SJSA1 (cell line): ENCODE measurements at places on chromosomes 16 and 17. TPM values are rescaled to one million over a fixed set of nuclear protein-coding genes. Genes with fewer than 3 reads are reported as not detected.
A peak's percentile ranks its signal among the peaks of the same experiment; 100 is the strongest.

GRCh38 chr17:4785311-4786105, 656 bp downstream of the VMO1 start:
- DNase-seq, result no peak

DNA sequence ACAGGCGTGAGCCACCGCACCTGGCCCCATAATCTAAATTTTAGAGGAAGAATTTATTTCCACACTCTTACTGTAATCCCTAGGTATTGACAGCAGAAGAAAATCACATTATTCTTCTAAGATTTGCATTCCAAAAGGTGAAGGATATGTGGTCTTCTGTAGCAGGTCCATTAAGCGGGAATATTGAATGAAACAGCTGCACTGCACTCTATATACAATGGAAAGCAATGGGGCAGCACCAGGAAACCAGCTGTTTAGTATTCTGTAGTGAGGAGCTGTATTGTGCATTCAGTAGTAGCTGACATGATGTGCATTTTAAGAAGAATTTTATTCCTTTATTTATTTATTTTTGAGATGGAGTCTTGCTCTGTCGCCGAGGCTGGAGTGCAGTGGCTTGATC, 49.6 kb downstream of the PSMD12 start:
- DNase-seq, result no peak

The ABCA10 gene
- total RNA-seq, result 0.08 TPM in 1 of 2 replicates, not detected in the other

DNA sequence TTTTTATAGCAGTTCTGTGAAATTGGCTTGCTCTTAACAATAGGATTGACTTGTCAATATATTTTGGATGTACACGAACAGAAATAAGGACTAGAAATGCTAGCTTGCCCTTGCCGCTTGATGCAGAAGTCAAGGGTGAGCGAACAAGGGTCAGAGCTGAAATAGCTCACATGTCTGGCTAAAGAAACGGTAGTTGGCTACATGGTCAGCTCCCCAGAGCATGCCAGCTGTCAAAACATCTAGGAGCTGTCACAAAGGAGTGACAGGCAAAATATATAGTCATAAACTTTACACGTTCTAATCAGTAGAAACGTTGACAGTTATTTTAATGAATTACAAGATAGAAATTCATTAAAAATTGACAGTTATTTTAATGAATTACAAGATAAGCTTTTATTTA, 2.9 kb upstream of the MEIOB start:
- no peak for DNase-seq

GRCh38 chr16:4936991-4937781, at the start of gene PPL:
Gene PPL, minus strand, starts transcription at chr16:4937148. Its CDS starts 103 bp downstream, at chr16:4937045.
- DNase-seq, result no peak

- no peak for DNase-seq
Observed at GRCh38 chr17:56983366-56983765, 5.4 kb downstream of the SCPEP1 start.

- no peak for DNase-seq
Observed at GRCh38 chr17:77379832-77380231, 239.1 kb downstream of the SEC14L1 start.

- no peak for DNase-seq
Observed at GRCh38 chr16:72554935-72555334, 383.0 kb upstream of the PMFBP1 start.

GRCh38 chr16:86926181-86927094, 348.1 kb downstream of the FOXL1 start:
- no peak for DNase-seq

The SNAI3 gene
- total RNA-seq, result 0.05 TPM in 1 of 2 replicates, not detected in the other

The MRC2 gene
- total RNA-seq, result 202 and 254 TPM in 2 replicates

- no peak for DNase-seq
Observed at GRCh38 chr17:80183581-80184422, 14.0 kb downstream of the CARD14 start.

- no peak for DNase-seq
Observed at GRCh38 chr17:81528651-81529436, 667 bp downstream of the FSCN2 start.

DNA sequence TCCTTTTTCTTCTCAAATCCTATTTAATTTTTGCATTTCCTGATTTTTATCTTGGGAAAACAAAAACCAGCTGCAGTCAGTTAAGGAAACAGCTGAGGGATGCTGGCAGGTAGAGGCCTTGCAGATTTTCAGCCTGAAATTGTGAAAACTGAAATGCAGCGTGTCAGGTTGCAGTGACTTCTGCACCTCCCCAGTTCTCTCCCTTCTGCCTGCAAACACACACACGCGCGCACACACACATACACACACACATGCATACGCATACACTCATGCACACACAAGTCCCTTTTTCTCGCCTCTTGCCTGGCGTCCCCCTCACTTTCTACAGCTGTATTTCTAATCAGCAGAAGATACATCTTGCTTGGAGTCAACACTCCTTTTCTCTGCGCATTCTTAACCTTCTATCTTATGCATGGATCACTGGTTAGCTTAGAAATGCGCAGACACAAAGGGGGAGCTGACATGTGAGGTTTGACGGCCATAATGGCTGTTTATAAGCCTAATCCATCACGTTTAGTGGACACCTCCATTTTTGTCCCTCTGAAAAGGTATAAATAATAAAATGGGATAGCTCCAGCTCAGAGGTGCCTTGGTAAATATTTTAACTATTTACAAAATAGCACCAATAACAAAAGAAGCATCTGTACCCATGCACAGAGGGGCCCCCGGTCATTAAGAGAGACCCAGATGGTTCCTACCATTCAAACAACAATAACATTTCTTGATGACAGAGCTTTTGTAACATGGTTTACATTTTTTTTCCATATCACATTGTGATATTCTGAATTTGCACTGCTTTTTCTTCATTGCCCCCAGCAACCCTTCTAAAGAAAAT, 392.1 kb upstream of the SALL1 start:
- DNase-seq, result no peak

- no peak for DNase-seq
Observed at GRCh38 chr17:49783071-49783715, 5.3 kb upstream of the KAT7 start.

GRCh38 chr16:83206426-83206825, 579.7 kb downstream of the CDH13 start:
- no peak for DNase-seq

DNA sequence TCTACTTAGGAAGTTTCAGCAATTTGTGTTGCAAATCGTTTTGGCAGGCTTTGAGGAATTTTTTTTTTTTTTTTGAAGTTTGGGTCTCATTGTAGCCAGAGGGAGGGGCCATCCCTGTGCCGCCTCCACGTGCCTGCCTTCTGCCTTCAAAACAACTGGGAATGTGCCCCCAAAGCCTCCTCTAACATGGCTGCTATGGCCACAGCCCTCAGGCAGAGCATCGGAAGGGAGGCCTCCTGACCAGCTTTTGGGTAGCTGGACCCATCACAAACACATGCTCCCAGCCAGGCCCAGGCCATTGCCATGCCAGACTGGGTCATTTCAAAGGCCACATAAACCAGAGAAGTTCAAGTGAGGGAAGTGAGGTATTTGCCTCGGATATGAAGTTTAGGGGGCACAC, 21.5 kb downstream of the C16orf82 start:
- no peak for DNase-seq

DNA sequence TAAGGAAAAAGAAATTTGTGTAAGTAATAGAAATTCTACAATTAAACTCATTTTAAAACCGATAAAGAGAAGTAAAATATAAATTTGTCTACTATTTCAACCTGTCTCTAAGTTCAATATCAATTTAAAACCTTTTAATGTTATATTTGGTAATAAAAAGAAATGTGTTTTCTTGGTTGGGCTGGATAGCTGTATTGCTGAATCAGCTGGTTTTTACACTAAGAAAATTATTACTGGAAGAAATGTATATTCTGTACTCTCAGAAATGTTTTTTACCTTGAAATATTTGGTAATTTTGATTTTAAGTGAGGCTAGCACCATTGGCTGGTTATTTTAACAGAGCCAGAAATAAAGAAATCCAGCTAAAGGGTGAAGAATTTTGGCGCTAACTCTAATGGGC, 87.1 kb upstream of the CNTNAP4 start:
- DNase-seq, result no peak

DNA sequence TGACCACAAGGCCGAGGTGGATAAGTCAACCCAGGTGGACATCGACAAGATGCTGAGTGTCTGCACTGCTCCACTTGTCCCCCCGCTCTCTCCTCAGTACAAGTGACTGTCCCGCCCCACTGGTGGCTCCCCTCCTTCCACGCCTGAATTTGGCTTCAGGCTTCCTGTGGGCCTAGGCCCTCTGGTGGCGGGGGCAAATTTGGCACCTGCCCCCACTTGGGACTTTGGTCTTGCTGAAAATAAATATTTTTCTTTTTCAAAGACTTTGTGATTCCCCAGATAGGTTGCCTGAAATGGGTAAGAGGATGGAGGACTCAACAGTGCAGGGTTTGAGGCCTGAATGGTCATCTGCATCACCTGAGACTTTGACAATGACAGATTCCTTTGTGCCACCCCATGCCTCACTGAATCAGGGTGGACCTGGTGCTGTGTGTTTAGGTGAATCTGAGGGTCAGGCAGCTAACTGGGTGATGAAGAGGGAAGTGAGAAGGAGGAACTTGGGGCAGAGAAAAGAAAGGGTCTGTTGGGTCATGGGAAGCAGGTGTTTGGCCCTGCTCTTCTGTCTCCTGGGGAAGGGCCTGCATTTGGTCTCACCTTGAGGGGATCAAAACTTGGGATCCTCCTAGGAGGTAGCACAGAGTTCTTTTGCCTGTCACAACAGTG, 2.0 kb downstream of the C16orf86 start:
- no peak for DNase-seq

DNA sequence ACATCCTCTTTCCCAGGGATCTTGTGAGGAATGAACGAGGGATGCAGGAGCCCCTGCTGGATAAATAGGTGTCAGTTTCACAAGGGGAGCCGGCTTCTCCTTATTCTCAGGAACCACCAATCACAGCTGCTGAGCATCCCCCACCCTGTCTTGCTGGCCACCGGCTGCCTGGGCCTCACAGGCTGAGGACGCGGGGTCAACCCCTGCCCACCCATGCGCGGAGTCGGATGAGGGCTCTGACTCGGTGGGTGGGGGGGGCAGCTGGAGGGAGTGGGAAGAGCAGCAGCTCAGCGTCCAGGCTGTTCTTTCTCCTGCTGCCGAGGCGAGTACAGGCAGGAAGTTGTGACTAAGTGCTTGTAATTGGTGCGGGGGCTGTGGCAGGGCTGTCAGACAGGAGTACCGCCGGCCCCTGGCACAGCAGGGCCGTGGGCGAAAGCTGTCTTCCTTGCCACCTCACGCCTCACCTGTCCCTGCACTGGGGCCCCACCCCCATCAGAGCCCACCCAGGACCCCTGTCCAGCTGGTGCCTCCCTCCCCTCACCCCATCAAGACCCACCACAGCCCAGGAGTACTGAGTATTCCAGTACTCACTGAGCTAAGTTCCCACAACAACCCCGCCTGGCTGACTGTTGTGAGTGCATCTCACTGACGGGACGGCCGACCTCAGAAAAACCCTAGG, 11.0 kb upstream of the DPEP1 start:
- DNase-seq, result peak; percentile 73

DNA sequence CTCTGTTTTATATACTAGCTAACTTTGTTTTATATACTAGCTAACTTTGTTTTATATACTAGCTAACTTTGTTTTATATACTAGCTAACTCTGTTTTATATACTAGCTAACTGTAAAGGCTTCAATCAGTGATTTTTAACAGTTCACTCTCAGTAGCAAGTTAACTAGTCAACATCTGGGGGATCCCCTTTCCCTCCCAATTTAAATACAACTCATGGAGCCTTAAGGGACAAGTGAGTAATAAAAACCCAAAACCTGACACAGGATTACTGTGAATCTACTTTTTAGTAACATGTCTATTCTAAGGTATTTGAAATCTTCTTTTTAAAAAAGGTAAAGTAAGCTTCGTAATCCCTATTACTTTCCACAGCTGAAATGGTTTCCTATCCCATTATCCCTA, 32.2 kb downstream of the FAM222B start:
- DNase-seq, result no peak

- no peak for DNase-seq
Observed at GRCh38 chr16:31695667-31696066, 168.0 kb downstream of the AHSP start.

DNA sequence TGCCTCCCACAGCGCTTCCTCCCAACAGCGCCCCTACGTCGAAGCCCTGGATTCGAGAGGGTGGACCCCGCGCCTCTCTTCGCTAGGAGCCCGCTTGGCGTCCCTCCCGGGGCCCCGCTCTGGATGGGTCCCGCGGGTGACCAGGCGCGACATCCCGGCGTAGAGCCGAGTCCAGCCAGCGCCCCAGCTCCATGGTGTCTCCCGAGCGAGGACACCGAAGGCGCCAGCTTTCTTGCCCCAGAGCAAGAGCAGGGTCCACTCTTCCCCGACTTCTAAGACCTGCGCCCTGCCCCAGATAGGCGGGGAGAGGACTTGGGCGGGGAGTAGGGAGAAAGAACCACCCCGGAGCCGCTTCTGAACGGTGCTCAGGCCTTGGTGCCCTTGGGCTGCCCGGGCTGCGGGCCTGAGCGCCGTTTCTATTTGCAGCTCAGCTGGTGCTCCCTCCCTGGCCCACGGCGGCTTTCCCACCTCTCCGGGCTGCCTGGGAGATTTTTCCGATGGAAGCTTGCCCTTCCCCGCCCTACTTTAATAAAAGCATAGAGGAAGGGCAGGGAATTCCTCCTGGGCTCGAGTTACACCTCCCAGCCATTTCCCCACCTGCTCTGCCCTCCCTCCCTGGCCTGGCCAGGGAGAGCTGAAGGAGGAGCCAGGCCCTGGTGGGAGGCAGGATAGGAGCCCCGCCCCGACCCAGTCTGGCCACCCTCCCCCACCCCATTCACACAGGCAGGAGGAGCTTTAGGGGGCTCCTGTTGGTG, 1.8 kb downstream of the MMP15 start:
- no peak for DNase-seq

- DNase-seq, result no peak
Observed at GRCh38 chr17:42411361-42411760, 11.7 kb downstream of the CAVIN1 start.

DNA sequence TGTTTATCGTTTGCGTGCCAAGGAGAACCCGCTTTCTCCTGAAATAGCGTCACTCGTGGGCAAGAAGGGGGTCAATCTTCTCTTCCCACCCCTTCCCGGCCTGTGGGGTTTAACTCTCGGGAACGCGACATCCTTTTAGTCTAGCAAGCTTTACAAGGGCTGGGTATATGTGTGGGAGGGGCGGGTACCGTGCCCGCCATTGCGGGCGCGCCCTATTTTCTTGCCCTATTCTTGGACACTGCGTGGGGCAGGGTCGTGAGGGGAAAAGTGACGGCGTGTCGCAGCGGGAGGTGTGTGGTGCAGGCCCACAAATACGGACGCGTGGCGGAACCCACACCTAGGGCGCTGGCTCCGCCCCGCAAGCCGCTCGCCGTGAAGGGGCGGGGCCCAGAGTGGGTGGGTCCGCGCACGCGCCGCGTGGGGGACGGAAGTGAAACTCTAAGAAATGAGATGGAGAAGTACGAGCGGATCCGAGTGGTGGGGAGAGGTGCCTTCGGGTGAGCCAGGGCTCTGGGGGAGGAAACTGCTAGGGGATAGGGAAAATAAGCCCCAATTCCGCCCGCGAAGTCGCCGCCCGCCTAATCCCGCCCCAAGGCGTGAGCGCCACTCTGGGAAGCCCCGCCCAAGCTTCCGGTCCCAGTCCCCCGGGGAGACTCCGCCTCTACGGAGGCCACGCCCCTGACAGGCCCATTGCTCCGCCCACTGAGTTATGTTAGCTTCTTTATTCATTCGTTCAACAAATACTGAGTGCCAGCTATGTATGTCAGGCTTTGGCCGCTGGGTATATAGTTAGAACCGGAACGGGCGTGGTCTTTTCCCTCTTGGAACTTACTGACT, at the start of gene NEK8:
NEK8 (plus strand) TSS at position 425 of the 837 bp plus-strand sequence; CDS start at position 451, 26 bp downstream.
- peak; percentile 96 for DNase-seq
